ENCODE measurements at places on chromosomes 6 and 20.

DNA sequence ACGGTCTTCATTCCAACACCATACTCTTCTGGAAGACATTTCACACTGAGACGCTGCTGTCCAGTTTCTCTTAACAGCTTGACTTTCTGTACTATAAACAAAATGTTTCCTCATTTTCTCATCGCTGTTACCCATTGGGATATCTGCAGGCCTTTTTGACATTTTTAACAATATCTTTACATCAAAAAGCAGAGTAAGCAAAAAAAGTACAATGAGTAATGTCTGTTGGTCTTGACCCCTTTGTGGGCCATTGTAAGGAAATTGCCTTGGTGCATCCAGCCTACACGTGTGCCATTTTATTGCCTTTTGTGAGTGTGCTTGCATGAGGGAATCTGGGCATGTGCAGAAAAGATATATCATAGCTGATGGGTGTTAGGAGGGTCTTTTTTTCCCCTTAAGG is 129.1 kb upstream of the MANEA start:
- no peak for DNase-seq

DNA sequence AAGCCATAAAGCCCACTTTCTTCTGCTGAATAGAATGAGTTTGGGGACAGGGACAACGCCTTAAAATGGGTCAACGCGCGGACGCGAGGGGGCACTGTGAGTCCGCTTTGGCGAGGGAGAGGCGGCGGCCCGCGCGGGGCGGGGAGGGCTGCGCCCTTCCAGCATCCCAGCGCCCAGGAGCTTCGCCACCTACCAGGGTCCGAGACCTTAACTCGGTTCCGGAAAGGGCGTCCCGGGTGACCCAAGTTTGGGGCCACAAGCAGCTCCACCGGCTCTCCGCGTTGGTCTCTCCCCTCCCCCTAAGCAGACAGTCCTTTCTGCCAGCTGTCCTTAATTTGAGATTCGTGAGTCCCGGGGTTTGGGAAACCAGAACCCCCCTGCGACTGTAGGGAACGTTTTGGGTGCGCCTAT is 1.8 kb upstream of the SAMD5 start:
- no peak for DNase-seq

DNA sequence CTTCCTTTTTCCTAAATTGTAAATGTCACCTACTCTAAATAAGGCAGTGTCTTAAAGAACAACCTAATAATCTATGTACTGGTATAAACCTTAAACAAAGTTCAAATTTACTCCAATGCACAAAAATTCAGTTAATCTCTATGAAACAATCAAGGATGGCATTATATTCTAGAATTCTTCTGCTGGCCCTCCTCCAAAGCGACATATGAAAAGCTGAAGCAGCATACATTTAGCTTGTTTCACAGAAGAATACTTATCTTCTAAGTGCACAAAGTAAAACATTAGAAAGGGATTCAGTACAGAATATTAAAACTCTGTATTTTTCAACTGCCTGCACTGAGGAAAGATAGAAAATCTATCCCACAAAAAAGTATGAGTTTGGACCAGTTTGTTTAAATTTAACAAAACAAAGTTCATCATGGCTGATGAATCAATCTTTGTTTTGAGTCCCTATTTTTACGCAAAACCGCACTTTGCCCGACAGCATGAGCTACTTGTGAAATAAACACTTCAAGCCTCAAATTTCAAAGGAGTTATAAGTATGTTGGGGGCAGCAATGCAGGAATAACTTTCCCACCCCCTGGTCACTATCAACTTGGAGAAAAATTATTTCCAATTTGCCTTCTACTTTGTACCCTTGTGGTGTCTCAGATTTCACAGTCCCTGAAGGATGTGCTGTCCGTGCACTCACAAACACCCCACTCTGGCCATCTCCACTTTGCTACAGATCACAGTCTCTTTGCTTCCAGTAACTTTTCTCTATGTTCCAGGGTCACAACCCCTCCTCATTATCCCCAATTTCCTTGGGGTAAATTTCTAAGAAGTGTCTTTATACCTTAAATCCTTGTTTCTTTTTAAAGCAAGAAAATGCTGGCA is 238.2 kb downstream of the PRKN start:
- DNase-seq, result no peak

DNA sequence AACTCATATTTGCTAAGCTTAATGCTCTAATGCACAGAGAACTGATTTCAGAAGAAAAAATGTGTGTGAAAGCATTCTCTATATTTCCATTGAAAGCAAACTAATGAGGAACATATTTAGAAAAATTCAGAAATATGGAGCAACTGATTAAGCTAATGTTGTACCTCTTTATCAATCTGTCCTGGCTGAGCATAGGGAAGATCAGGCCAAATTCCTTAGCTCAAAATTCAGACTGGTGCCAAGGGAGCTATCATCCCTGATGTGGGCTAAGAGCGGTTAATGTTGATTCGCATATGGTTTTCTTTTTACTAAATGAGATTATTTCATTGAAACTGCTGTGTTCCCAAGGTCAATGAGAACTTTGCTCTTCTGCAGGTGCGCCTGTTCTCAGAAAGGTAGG is 93.9 kb upstream of the HS3ST5 start:
- no peak for DNase-seq

GRCh38 chr20:2311329-2311728 is 15.5 kb downstream of the TGM3 start:
- no peak for DNase-seq
